ENCODE measurements at places on chromosomes 3 and 15.

- no peak for DNase-seq
These were observed 56.6 kb upstream of the FAM3D start for GRCh38 chr3:58723173-58723572.

DNA sequence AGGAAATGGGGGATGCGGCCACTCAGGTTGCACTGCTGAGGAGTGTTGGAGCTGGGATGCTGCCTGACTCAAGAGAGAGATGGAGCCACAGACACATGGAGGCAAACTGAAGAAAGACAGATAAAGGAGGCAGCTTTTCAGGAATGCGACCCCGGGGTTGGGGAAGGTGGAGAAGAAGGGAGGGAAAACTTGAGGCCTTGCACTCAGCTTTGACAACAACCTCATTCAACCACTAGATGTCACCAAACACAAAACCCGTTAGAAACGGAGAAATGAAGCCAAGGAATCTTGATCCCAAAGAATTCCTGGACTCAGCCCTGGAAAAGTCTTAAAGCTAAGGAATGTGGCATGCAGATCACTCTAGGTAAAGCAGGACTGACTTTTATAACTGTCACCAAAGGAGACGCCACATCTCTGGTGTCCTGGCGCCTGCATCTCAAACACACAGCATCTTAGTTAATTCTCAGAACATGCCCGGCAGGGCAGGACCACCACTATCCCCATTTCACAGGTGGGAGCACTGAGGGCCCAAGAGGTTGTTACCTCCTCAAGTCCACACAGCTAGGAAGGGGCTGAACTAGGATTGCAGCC, 59.6 kb upstream of the LMCD1 start:
- DNase-seq, result peak; percentile 61

DNA sequence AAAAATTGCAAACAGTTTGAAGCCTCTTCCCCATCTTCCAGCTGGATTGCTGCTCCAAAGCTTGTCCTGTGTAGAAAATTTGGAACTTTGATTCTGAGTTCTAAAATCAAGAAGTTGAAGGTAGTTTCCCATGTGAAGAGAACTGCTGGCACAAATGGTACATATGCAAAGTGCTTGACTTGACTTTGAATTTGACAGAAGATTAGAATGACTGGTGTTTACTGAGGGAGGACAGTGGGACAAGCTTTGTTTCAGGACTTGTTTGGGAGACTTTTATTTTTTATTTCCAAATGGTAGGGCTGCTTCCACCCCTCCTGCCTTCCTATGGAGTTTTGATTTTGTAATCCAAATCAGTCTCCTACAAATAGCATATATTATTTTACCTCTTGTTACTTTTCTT, 7.4 kb downstream of the ZFAND6 start:
- DNase-seq, result no peak

DNA sequence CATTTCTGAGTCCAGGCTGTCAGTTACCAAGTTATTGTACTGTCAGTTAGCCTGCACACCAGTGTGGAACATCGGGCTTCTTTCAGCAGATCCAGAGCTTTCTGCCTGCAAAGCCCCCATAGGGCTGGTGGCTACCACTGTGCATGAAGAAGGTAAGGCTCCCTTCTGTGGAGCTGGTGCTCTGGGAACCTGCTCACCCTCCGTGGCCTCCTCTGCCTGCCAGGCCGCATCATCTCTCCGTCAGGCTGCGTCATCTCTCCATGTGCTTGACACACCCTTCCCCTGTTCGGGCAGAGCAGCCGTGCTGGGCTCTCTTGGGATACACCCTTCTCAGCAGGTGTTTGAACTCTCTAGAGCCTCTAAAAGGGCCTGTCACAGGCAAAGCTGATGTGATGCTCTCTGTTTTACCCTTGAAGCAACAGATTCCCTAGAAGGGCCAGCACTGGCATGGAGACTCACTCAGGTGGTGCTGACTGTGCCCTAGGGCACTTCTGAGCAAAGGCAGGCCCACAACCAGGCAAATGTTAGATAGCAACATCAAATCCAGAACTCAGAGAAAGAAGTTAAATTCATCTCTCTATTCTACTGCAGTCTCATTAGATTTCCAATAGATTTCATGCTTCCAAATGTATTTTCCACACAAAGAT, 261.1 kb downstream of the EPHB1 start:
- no peak for DNase-seq

DNA sequence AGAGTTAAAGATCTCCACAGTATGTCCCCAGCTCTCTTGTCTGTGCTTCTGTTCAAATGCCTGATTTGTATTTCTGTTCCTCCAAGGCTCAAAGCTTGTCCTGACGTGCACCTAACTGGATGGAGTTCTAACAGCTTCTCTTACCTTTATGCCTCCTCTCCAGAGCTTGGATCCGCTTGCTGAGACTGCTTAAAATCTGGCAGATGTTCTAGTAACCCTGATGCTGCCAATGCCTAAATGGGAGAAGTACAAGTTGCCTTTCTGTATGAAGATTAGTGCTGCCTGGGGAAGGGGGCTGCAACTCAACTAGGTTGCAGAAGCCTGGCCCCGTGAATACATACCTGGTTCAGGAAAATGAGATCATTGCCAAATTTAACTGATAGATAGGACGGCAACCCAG, 354.5 kb upstream of the KCNMB2 start:
- no peak for DNase-seq

DNA sequence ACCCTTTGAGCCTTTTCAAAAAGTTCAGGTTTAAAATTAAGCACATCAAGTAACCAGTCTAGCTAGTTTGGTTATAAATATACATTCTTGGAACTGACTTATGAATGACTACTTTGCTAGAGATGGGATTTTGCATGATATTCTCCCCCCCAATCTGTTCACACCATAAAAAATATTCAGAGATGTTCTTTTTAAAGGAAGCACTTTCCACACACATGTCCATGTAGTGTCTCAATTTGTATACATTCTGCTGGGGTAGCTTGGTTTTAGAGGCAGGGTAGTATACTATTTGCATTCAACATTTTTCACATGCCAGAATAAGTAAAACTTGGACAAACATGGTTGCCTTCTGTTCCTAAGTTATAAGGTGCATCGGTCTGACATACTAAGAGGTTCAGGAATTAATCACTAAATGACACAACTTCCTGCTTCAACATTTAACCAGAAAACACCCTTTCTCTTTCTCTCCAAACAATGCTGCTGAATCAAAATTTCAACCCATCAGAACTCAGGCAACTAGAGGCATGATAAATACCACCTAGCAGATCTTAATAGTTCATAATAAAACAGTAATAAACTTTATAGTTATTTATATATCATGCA, 57.0 kb downstream of the SUMF1 start:
- no peak for DNase-seq

- DNase-seq, result no peak
These were observed 15.3 kb upstream of the RTP4 start for GRCh38 chr3:187352581-187353575.

DNA sequence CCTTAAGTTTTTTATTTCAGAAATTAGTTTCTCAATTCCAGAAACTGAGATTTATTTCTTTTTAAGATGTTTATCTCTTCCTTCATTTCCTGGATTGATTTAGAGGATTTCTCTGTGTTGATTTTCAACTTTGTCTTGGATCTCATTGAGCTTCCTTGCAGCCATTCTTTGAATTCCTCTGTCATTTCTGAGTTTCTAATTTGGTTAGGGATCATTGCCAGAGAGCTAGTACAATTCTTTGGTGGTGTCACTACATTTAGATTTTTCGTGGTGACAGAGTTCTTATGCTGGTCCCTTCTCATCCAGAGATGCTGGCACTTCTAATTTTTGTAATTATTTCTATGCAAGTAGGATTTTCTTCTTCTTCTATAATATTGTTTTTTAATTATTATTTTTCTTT, 691.1 kb upstream of the NAALADL2 start:
- no peak for DNase-seq

DNA sequence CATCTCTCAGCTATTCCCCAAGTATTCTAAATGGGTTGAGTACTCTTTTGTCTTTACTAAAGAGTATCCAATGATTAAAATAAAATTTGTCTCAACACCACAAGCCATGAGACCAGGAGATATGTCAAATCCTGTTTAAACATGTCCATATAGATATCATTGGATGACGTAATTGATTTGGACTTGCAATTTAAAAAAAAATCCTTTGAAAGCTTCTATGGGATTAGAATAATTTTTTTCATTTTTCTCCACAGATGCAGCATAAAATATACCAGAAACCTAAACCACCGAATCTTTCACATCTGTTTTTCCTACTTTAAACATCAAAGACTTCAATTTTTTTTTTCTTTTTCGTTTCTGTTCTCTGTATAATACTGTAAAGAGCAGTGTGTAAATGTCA, 1022.3 kb downstream of the EPHA3 start:
- no peak for DNase-seq

All from ecto neural progenitor cell (in vitro differentiated cells).